ENCODE measurements at places on chromosomes 13 and 19. TPM values are rescaled to one million over a fixed set of nuclear protein-coding genes. Genes with fewer than 3 reads are reported as not detected.

Gene ZNF829
- total RNA-seq = 3.9 TPM

Gene FGF22
- 0.65 TPM for total RNA-seq

Gene ELSPBP1
- not detected for total RNA-seq

Gene ZNF491
- total RNA-seq = 0.26 TPM

Gene GRIN2D
- 0.17 TPM for total RNA-seq

- DNase-seq = no peak
These were observed 16.9 kb upstream of the ZNF254 start for GRCh38 chr19:24069905-24070657.

DNA sequence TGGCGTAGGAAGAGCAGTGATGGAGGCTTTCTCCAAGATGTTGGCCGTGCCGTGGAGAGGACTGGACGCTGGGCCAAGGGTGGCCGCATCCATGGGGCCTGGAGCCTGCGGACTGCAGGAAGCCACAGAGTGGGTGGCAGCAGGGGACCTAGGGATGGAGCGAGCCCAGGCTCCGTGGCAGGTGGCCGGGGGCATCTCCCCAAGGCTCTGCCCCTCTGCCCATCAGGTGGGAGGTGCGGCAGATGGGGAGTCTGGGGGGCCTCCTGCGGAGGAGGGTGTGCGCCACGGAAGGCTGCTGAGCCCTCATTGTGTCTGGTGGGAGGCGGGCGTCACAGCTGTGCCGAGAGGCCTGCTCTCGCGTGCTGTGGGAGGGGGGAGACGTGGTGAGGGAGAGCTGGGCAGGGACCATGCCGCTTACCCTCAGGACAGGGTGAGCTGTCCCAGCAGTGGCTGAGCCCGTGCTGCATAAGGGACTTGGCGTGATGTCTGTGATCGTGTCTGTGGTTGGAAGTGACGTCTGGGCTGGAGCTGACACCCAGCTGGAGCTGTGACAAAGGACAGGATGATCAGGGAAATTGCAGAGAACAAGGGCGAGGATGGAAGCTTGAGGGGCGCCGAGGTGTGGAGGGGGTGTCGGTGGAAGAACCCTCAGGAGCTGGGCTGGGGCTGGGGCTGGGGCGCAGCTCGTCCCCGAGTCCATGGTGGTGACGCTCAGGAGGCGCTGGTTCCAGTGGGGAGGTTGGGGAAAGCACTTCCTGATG, 13.4 kb downstream of the MCF2L start:
- no peak for DNase-seq

DNA sequence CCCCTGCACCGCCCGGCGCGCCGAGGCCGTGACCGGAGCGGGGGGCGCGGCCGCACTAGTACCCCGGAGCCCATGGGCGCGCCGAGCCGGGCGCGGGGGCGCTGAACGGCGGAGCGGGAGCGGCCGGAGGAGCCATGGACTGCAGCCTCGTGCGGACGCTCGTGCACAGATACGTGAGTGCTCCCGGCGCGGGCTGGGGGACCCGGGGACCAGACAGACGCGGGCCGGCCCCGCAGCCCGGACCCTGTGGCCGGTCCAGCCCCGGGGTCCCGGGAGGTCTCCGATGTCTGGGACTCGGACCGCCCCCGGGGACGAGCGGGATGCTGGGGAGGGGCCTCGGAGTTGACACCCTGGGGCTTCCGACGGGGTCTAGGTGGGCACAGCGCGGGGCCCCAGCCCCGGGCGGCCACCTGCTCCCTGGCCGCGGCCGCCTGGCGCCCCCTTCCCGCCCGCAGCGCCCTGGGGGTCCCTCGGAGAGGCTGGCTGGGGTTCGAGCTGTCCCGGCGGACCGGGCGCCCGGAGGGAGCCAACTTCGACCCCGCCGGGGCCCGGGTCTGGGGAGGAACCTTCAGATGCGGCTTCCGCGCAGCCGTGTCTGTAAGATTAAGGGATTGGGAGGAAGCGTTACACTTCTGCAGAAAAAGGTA, 568 bp downstream of the ATP11A start:
- DNase-seq = no peak

DNA sequence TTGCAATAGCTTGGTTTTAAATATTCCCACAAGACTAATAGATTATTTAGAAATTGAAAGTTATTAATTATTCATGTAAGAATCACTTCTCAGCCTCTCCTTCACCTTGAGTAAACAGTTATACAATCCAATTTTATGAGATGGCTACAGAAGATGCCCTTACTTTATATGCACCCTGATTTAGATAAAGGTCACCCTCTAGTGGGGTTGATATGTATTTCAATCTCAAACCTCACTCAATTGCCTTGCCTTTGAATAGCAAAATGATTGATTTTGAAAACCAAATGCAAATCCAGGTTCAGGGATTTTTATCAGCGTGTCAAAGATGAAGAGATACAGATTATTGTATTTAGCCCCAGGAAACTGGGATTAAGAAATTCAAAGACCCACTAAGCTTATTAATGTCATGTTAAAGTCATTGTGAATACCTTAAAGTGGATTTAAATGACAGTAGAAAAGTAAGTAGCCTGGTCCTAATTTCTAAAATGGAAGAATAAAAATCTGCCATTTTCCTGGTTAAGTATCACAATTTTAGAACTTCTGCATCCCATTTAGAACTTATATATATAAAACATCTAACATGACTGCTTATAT, 305.1 kb downstream of the ITGBL1 start:
- no peak for DNase-seq
